Activated CD8-positive, alpha-beta memory T cell treated with anti-CD3 and anti-CD28 coated beads for 4 hours (primary cell): ENCODE measurements at places on chromosomes 11 and 22.

GRCh38 chr11:8247312-8247711 is 16.4 kb downstream of the LMO1 start:
- DNase-seq: no peak

DNA sequence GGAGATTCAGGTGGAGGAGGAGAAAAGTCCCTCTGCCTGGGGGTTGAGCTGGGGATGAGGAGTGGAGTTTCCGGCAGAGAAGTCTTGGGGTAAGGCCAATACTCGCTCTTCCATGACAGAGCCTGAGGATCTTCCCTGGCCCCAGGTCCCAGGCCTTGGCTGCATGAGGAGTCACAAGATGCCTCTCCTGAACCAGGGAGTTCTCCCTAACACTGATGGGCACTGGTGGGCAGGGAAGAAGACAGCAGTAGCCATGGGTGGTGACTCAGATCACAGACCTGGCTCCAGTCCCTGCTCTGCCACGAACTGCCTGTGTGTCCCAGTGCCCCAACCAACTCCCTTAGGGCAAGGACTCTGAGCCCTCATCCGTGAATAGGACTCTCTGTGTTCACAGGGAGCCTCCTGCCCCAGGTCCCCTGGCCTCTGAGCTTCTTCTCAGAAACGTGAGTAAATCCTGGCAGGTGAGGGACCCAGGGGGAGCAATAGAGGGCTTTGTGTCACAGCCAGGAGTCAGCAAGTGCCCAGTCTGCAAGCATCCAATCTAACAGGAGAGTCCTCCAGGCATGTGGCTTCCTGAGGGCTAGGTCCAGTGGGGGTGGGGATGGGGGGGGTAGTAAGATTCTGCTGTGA is 45.5 kb upstream of the FTH1 start:
- no peak for DNase-seq

- no peak for DNase-seq
Measured at GRCh38 chr11:10379022-10379421, 74.1 kb downstream of the ADM start.

- no peak for DNase-seq
Measured at GRCh38 chr22:42114721-42115120, 15.9 kb downstream of the CYP2D6 start.

- no peak for DNase-seq
Measured at GRCh38 chr11:71180694-71181470, 71.5 kb downstream of the SHANK2 start.

DNA sequence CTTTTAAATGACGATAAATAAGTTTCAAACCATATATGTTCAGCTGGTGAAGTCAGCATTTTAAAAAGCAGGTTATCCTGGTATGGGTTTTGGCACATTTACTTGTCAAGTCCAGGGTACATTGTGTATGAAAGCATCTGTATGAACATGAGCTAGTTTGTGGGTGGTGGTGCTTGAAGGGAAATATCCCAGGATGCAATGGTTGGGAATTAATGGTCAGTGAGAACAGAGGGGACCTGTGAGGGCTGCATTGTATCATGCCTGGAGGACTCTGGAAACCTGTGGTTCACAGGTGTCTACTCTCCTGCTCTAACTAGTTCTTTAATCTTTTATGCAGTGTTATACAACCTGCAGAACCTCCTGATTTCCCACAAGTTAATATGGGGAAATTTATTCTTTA is 5.8 kb downstream of the DEPDC7 start:
- no peak for DNase-seq

GRCh38 chr11:110432713-110433392 is 3.1 kb downstream of the FDX1 start:
- DNase-seq: no peak

- no peak for DNase-seq
Measured at GRCh38 chr22:50738649-50739227, 734 bp downstream of the ACR start.

GRCh38 chr11:8766988-8767374 is 84.4 kb downstream of the RPL27A start:
- DNase-seq: no peak

DNA sequence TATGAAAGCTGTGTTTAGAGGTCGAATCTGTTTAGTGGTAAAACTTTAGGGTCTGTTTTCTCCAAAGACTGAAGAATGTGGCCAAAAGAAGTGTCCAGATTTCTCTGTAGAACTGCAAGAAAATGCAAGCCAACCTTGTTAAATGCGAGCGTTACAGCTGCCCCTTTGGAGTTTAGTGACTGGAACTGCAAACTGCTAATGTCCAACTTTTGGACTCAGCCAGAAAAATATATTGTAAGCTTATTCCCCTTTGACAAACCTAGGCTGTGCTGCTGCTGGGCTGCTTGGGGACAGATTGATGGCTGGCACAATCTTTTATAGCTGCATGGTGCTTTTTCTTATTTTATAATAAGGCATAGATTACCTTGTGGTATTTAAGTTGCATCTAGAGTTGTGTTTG is 3.9 kb downstream of the TEAD1 start:
- DNase-seq: no peak

DNA sequence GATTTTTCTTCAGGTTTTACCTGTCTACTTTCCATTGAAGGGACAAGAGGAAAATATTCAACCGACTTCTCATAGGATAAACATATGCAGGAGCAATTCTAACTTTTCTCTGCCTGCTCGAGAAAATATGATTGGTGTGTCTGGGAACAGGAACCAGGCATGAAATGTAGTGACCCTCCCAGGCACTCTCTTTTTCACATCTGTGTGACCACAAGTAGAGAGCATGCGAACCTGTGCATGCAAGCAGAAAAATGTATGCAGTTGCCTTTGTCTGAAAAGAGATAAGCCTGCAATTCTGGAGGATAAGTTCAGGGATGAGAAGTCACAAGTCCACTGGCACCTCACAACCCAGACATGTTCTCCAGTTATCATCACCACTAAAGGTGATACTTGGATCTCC is 583.5 kb upstream of the FAT3 start:
- DNase-seq: no peak

GRCh38 chr11:75642402-75643113 is 26.3 kb downstream of the MAP6 start:
- DNase-seq: no peak

GRCh38 chr11:128900468-128900867 is 9.3 kb downstream of the KCNJ5 start:
- DNase-seq: no peak

- no peak for DNase-seq
Measured at GRCh38 chr22:36073476-36073875, 44.9 kb upstream of the RBFOX2 start.

GRCh38 chr22:26713823-26714449 is 56.5 kb downstream of the MIAT start:
- DNase-seq: no peak

- DNase-seq: no peak
Measured at GRCh38 chr22:19831016-19831415, 23.7 kb downstream of the GNB1L start.

DNA sequence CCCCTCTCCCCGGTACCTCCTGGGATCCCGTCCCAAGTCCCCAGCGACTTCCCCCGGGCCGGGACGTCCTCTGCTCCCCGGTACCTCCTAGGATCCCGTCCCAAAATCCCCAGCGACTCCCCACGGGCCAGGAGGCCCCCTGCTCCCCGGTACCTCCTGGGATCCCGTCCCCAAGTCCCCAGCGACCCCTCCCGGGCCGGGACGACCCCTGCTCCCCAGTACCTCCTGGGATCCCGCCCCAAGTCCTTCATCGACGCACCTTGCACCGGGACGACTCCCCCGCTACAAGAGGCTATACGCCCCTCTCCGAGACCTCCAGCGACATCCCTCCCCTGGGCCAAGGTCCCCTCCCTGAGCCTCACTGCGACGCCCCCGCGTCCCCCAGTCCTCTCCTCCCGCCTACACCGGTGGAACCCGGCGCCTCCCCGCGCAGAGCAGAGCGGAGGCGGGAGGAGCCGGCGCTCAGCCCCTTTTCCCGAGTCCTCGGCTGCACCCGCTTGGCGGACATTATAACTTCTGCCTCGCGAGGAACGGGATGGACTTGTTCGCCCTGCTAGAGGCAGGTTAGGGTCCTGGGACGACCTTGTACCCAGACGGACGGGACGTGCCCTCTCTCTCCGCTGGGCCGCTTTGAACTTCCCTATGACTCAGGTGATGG is 912 bp downstream of the KREMEN1 start:
- no peak for DNase-seq

DNA sequence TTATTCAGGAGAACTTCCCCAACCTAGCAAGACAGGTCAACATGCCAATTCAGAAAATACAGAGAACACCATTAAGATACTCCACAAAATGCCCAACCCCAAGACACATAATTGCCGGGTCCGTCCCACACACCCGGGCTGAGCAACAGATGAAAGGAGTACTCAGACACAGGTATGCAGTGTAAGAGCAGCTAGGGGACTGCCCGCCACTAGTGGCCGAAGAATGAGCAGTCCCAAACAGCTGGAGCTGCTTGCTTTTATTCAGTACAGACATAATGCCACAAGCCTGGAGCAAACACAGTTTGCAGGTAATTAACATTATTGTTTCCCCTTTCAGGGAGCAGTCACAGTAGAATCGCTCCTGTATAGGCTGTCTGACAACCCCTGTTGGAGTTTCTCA is 364.6 kb downstream of the LUZP2 start:
- DNase-seq: no peak

GRCh38 chr11:80096736-80097135 is 655.9 kb upstream of the TENM4 start:
- DNase-seq: no peak

GRCh38 chr11:122276221-122276620 is 160.2 kb upstream of the BLID start:
- DNase-seq: no peak

- DNase-seq: no peak
Measured at GRCh38 chr11:132895340-132895739, 637.0 kb downstream of the OPCML start.

DNA sequence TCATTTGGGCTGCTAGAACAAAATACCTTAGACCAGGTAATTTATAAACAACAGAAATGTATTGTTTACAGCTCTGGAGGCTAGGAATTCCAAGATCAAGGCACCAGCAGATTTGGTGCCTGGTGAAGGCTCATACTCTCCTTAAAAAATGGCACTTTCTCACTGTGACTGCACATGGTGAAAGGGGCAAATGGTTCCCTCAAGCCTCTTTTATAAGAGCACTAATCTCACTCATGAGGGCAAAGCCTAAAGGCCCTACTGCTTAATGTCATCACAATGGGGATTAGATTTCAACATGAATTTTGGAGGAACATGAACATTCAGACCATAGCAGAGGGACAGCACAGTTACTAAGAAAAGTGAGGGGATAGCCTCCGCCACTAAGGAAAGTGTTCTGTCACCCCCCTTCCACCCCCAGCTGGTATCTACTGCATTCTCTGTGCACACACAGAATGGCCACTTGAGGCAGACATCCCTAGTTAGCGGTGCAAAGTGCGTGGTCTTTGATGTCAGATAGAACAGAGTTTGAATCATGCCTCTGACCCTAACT is 47.2 kb upstream of the CEP295 start:
- no peak for DNase-seq

GRCh38 chr11:122265981-122266380 is 150.0 kb upstream of the BLID start:
- no peak for DNase-seq

DNA sequence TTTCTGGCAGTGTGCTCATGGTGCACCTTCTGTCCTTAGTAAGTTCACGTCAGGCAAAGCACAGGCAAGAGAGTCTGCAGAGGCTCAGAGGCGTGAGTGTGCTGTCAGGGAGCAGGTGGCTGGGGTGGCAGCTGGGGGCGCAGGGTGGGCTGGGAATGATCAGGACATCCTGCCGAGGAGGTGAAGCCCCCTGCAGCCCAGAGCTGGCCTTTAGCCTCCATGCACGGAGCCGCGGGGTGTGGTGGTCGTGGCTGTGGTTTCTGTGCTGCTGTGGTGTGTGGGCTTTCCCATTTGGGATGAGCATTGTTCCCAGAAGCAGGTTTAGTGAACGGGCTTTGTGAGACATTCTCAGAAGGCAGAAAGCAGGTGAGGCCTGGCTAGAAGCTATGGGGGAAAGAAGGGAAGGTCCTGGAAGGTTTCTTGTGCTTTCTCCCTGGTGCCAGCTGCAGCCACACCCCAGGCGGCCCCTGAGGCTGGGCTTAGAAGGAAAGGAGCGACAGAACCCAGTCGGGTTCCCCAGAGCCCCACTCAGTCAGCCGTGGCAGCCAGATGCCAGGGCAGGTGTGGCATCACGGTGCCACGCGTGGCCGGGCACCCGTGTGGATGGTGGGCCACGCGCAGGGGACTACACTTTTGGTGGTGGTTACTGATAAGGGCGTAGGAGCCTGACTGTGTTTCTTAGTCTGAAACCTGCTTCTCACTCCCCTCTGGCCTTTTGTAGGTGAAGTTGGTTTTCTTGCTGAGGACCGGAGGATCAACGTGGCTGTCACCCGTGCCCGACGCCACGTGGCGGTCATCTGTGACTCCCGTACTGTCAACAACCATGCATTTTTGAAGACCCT is 32.0 kb downstream of the IGHMBP2 start:
- no peak for DNase-seq

- no peak for DNase-seq
Measured at GRCh38 chr11:15826826-15827225, 529.5 kb downstream of the SOX6 start.

DNA sequence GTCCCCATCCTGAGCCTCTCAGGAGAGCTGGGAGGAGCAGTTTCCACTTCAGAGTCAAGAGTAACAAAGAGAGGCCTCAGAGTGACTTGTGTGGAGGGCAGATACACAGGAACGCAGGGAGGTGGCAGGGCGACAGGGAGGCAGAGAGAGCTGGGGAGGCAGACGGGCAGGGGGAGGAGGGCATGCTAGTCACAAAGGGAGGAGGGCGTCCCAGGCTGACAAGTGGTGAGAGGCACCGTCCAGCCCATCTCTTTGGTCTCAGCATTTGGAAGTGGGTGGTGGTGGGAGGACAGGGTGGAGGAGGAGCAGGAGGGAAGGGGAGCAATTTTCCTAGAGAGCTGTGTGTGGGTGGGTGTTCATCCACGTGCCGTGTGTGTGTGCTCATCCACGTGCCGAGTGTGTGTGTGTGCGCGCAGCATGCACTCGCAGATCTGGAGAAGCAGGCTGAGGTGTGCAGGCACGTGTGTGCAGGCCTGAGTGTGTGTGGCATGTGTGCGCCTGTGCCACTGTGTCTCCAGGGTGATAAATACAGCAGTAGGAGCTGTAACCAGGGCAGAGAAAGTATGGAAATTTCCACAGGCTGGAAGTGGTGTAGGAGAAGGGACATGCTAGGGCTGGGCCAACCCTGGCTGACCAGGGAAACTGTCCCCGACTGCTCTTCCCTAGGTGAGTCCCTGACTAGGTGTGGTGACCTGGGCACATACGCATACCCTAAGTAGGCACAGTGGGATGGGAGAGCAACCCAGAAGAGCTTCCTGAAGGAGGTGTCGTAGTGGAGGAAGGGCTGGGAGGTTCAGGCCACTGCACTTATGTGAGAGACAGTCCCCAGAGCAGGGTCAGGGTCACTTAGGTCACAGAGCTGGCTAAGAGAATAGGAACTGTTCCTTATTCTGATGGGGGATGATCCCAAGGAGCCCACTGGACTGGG is 7.3 kb upstream of the PDE2A start:
- no peak for DNase-seq

GRCh38 chr11:39139581-39139980 is 2319.9 kb downstream of the LRRC4C start:
- DNase-seq: no peak

DNA sequence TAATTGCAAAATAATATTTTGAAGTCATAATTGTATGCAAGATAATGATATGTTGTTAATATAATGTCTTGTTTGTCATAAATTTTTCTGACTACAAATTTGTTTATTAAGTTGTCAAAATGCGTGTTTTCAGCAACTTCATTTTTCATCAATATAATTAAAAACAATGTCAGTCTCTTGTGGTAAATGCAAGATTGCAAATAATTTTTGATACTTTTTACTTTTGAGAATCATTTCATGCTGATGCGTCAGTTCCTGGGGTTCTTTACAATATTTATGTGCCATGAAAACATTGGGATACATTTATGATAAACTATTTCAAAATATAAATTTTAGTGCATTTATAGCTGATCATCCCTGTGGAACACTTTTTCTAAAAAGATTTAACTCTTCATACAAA is 1504.8 kb downstream of the BRD1 start:
- DNase-seq: no peak
